ENCODE measurements at places on chromosomes 1 and 21. TPM values are rescaled to one million over a fixed set of nuclear protein-coding genes. Genes with fewer than 3 reads are reported as not detected.

PODN gene
- not detected for total RNA-seq

HORMAD1 gene
- 9.5 TPM for total RNA-seq

TMEM61 gene
- total RNA-seq: 0.56 TPM

METTL13 gene
- 41.8 TPM for total RNA-seq

MIXL1 gene
- not detected for total RNA-seq

FTCD gene
- total RNA-seq: not detected

ADORA3 gene
- not detected for total RNA-seq

FBXO42 gene
- 10.1 TPM for total RNA-seq
